Smooth muscle cell of trachea (primary cell): ENCODE measurements at places on chromosomes 7 and 10. TPM values are rescaled to one million over a fixed set of nuclear protein-coding genes. Genes with fewer than 3 reads are reported as not detected.

NKX6-2 gene
- not detected in 2 replicates for total RNA-seq

SPOCK2 gene
- 0.83 and 1.6 TPM in 2 replicates for total RNA-seq

ITGA8 gene
- total RNA-seq, result 1.7 and 5.8 TPM in 2 replicates

SLC35G1 gene
- total RNA-seq, result 4.1 and 6.0 TPM in 2 replicates

SLC26A3 gene
- not detected in 2 replicates for total RNA-seq

EGFR gene
- total RNA-seq, result 87.7 and 88.3 TPM in 2 replicates

CREB5 gene
- 37.7 and 48.1 TPM in 2 replicates for total RNA-seq

GPR26 gene
- total RNA-seq, result not detected in 2 replicates

EMX2 gene
- total RNA-seq, result not detected in 2 replicates

EIF4H gene
- 356 and 392 TPM in 2 replicates for total RNA-seq

CYP26A1 gene
- total RNA-seq, result not detected in 2 replicates

HOXA10 gene
- total RNA-seq, result 0.15 TPM in 1 of 2 replicates, not detected in the other

NYAP1 gene
- 1.3 and 3.5 TPM in 2 replicates for total RNA-seq

CNPY1 gene
- total RNA-seq, result not detected in 2 replicates

HKDC1 gene
- under 0.01 and 0.50 TPM in 2 replicates for total RNA-seq

OR2A5 gene
- total RNA-seq, result not detected in 2 replicates

PDZD7 gene
- 1.6 and 2.5 TPM in 2 replicates for total RNA-seq

CRTAC1 gene
- total RNA-seq, result not detected in 2 replicates

SOSTDC1 gene
- 0.15 TPM in 1 of 2 replicates, not detected in the other for total RNA-seq

FGFR2 gene
- total RNA-seq, result 0.15 and 0.17 TPM in 2 replicates

GIMAP5 gene
- total RNA-seq, result not detected in 2 replicates

PAX4 gene
- not detected in 2 replicates for total RNA-seq

PRF1 gene
- total RNA-seq, result not detected in 2 replicates

SYT15 gene
- total RNA-seq, result under 0.01 and 0.15 TPM in 2 replicates

OPN1SW gene
- not detected in 2 replicates for total RNA-seq

GIMAP8 gene
- 0.15 TPM in 1 of 2 replicates, not detected in the other for total RNA-seq

PNLIPRP2 gene
- total RNA-seq, result not detected in 2 replicates

PLEKHS1 gene
- under 0.01 TPM in 1 of 2 replicates, not detected in the other for total RNA-seq

PWWP2B gene
- 8.6 and 22.2 TPM in 2 replicates for total RNA-seq

CHN2 gene
- 0.17 and 0.29 TPM in 2 replicates for total RNA-seq

CALML3 gene
- total RNA-seq, result not detected in 2 replicates

CHCHD3 gene
- 83.0 and 104 TPM in 2 replicates for total RNA-seq

PYROXD2 gene
- total RNA-seq, result 9.9 and 41.2 TPM in 2 replicates

RBP3 gene
- total RNA-seq, result not detected in 2 replicates

SCART1 gene
- total RNA-seq, result 3.0 and 3.9 TPM in 2 replicates

POU6F2 gene
- total RNA-seq, result not detected in 2 replicates

PDCD11 gene
- total RNA-seq, result 25.5 and 34.6 TPM in 2 replicates

HOXA11 gene
- total RNA-seq, result under 0.01 TPM in 1 of 2 replicates, not detected in the other

GPNMB gene
- 288 and 440 TPM in 2 replicates for total RNA-seq

ABCF2 gene
- 64.7 and 65.2 TPM in 2 replicates for total RNA-seq

ZNF365 gene
- 2.9 and 3.8 TPM in 2 replicates for total RNA-seq

MTERF1 gene
- 8.3 and 14.0 TPM in 2 replicates for total RNA-seq

NME8 gene
- total RNA-seq, result not detected in 2 replicates

STEAP1B gene
- 11.9 and 25.9 TPM in 2 replicates for total RNA-seq

NODAL gene
- not detected in 2 replicates for total RNA-seq

NRP1 gene
- total RNA-seq, result 370 and 403 TPM in 2 replicates

IGF2BP3 gene
- total RNA-seq, result 32.0 and 35.1 TPM in 2 replicates

OGA gene
- total RNA-seq, result 142 and 213 TPM in 2 replicates

LEP gene
- total RNA-seq, result not detected in 2 replicates

ARHGEF35 gene
- 2.3 and 2.8 TPM in 2 replicates for total RNA-seq

IMMP2L gene
- 10.8 and 25.0 TPM in 2 replicates for total RNA-seq

SHOC2 gene
- total RNA-seq, result 55.9 and 57.6 TPM in 2 replicates

SLC13A1 gene
- not detected in 2 replicates for total RNA-seq

SLC26A5 gene
- total RNA-seq, result not detected in 2 replicates

ZNF804B gene
- total RNA-seq, result not detected in 2 replicates

SKIDA1 gene
- 0.73 and 0.99 TPM in 2 replicates for total RNA-seq
